ENCODE measurements at places on chromosomes 7 and 10. TPM values are rescaled to one million over a fixed set of nuclear protein-coding genes. Genes with fewer than 3 reads are reported as not detected.
A peak's percentile ranks its signal among the peaks of the same experiment; 100 is the strongest.

FAM25A gene
- total RNA-seq, result not detected

ATG9B gene
- not detected for total RNA-seq

FAM25C gene
- total RNA-seq, result not detected

TRPV6 gene
- 13.4 TPM for total RNA-seq

IFIT1 gene
- 11.4 TPM for total RNA-seq

CNTNAP2 gene
- total RNA-seq, result 0.66 TPM

GRCh38 chr10:84424731-84425167, 96.4 kb downstream of the CCSER2 start:
- DNase-seq, result peak; percentile 94

GRCh38 chr7:98647326-98647725, 30.2 kb downstream of the NPTX2 start:
- DNase-seq, result no peak

GRCh38 chr7:22419488-22419887, 62.5 kb upstream of the RAPGEF5 start:
- no peak for DNase-seq

DNA sequence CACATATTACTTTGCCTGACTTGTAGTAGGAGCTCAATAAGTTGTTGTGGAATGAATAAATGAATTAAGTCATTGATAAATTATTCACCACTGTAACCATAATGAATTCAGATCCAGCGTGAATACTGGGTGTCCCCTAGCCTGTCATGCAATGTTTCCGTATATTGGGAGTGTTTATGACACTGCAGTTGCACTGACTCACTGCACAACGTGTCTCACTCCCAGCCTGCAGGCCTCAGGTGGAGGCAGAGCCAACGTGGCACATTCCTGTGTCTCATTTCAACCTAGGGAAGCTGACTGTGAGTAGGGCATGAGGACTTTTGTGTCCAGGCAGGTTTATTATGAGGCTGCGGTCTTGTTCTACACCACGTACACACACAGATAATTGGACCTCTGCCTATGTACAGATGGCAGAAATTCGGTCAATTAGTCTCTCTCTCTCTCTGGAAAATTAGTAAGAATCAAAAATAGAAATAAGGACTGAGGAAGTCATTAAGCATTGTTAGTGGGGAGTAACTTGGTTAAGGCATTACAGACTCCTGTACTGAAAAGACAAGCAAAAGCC, 299.1 kb upstream of the IGFBP3 start:
- DNase-seq, result peak; percentile 53

DNA sequence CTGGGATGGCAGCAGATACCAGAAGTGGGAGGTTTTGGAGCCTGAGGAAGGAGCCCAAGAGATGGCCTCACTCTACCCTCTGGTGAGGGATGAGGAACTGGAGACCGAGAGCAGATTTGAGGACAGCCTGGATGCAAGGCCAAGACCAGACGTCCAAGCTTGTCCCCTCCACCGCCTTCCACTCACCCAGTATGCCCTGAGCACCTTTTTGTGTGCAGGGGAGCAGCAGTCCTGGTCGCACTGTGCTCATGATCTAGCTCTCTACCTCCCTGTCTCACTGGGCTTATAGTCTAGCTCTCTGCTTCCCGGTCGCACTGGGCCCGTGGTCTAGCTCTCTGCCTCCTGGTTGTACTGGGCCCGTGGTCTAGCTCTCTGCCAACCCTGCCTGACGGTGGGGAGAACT, 33.6 kb upstream of the CHST15 start:
- DNase-seq, result no peak

GRCh38 chr7:28626624-28627262, 214.4 kb downstream of the CREB5 start:
- DNase-seq, result no peak

DNA sequence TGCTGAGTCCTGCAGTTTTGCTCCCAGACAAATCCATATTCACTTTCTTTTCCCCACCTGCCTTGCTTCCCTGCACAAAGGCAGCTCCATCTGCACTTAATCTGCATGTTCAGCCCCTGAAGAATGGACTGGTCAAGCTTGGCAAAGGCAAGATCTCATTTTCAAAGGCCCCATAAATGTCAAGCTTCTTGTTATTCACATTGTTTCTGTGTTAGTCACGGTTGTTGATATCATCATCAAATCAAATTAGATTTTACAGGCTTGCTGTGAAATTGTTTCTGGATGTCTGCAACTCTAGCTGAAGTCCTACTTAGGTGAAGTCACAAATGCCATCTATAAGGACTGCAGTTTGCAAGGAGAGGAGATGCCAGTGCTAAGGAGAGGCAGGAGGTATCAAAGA, 91.0 kb downstream of the GPAM start:
- DNase-seq, result no peak

DNA sequence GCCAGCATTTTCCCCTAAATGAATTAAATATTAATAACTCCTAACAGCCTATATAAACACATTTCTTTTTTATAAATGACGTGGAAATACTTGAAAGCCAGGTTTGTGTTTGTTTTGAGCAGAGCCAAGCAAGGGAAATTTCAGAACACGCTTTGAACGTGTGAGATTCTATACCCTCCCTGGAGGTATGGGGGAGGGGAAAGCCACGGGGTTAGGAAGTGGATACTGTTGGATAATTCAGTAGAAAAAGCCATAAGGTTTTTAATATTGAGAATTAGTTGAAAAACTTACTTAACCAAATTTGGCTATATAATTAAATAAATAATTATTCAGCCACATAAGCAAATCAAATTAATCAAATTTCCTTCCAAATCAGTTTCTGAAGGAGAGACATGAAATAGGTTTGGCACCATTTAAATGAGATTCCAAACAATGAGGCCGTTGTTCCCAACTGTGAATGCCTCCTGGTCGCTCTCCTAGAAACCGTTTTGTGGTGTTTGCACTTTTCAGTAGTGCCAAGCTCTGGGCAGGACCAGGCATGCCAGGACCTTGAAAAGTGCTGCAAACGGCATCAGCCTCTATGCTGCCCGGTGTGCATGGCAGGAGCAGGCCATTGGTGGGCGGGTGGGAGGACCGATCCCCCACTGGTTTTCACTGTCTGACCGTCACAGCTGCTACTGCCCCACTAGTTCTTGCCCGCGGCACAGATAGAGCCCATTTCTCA, 88.1 kb downstream of the SEPTIN14 start:
- peak; percentile 77 for DNase-seq

DNA sequence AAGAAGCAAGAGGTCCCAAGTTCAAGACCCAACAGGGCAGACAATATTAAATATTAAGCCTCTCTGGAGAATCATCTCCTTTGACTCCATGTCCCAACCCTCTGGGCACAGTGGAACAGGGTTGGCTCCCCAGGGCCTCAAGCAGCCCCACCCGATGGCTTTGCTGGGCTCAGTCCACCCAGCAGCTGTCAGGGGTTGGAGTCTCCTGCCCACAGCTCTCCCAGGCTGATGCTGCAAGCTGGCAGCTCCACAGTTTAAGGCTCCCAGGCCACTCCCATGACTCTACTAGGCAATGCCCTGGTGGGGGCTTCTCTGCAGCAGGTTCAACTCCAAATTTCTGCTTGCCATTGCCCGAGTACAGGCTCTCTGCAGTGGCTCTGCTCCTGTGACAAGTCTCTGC, 55.1 kb downstream of the LARP4B start:
- DNase-seq, result no peak

DNA sequence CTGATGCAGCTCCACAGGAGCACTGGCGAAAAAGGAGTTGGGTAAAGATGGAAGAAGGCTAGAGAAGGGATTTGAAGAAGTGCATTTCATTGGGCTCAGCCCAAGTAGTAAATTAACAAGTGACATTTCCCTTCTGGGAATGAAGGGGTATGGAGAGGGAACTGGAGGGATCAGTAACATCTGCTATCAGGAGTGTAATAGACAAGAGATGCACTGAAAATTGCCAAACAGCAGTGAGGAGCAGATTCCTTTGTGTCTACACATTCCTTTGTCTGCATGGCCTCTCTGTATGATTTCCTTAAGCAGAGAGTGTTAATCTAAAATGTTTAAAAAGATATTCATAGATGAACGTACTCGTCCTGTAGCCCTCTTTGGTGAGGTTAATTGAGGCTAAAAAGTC, 148.2 kb upstream of the FERD3L start:
- no peak for DNase-seq

DNA sequence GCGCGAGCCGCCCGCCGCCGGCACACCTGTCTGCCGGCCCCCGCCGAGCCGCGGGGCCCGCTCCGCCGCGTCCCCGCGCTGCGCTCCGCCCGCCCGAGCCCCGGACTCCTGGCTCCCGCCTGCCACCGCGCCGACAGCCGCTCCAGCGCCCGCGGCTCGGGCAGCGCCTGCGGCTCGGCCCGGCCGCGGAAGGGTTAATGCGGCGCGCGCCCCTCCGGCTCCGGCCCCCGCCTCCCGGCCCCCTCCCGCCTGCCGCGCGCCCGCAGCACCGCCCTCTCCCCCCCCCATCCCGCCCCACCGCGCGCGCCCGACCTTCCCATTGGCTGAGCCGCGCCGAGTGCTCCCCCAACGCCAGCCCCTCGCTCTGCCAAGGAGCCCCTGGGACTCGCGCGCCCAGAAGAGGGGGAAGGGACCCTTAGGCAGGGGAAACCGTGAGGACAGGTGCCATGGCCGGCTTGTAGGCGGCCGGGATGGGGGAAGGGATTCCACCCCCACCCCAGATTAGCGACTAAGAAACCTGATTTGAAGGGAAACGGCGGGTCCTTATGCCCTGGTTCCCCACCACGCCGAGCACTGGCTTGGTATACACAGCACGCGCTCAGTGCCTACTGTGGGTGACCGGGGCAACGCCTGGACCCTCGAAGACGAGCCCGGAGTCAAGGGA, at the start of gene KCNH2:
KCNH2 (minus strand) TSS at position 196 of the 664 bp plus-strand sequence. CDS start 408 bp downstream, outside the sequence.
- no peak for DNase-seq

- DNase-seq, result no peak
Measured at GRCh38 chr10:31072451-31072850, 40.8 kb upstream of the ZNF438 start.

DNA sequence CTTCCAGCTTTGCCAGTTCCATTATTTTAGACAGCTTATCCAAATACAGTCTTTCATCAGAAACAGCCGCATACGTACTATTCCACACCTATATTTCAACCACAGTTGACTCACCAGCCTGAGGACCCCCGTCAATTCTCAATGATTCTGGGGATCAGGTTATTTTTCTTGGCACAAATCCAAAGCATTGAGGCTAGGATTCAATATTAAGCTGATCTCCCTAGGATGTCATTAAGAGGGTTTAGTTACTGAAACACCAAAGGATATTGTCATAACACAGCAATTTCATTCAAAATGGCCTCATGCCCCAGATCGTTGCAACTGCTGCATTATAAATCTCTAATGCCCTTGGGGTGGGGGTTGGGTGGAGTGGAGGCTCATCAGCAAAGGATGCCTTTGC, 214.6 kb downstream of the PTEN start:
- no peak for DNase-seq

DNA sequence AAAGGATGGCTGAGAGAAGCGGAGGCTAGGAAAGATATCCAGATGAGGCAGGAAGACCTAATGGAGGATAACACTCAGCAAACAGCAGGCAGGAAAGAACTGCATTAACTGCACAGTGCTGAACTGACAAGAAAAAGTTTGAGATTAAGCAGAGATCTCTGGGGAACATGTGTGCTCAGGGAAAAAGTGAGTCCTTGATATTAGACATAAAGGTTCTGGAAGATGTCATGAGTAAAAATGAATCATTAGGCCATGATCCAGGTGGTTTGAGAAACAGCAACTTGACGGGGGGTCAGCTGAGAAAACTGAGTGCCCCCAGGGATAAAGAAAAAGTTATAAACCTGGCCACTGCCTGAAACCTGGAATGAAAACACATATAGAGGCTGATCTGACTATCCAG, 27.3 kb upstream of the ANK3 start:
- DNase-seq, result no peak

- no peak for DNase-seq
Measured at GRCh38 chr10:58280477-58280876, 11.5 kb downstream of the CISD1 start.

- DNase-seq, result no peak
Measured at GRCh38 chr7:125644109-125644508, 714.5 kb upstream of the POT1 start.

DNA sequence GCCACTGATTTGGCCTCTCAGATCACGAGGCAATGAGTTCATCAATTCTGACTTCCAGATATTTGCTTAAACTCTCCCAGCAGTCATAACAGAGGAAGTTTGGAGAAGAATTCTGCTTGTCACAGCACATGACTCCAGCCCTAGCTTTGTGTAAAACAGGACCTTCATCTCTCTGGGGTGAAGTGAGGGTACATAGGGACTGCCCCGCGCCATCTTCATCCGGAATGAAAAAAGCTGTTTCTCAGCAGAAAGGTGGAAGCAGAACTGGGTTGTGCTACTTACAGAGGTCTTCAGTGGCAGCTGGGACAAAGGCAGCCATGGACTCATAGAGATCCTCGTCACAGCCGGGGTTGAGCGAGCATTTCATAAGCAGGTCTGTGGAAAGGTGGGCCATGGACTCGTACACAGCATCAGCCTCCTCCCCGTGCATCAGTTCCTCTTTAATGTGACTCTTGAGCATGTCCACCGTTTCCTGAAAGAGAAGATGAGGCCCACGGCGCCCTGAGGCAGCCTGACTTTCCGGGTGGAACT, 58.4 kb upstream of the TM9SF3 start:
- no peak for DNase-seq

DNA sequence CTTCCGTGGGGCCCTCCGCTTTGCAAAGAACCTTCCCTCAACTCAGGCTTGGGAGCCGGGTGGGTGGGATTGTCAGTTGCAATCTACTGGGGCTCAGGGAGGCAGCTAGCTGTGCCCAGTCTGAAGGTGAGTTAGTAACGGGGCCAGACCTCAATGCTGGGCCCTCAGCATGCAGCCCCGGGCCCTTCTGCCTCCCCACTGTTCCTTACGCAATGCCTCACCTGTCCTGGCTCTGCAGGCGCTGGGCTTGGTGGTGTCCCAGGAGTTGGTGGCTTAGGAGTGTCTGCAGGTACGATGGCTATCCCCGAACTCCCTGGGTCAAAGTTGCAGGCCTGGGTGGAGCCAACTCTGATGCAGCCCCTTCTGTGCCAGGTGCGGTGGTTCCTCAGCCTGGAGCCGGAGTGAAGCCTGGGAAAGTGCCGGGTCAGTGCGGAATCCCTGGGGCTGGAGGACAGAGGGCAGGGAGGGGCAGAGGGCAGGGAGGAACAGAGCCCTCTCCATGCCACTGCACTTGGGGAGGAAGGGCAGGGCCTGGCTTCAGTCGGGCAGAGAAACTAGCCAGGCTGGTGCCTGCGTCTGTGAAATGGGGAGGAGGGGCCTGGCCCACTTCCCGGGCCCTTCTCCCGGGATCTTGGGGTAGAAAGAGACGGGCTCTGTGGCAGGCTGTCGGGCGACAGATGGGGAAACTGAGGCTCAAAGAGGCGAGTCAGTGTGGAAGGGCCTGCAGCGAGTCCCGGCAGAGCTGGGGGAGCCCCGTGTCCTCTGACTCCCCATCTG, 15.0 kb downstream of the ELN start:
- DNase-seq, result no peak

Measured in breast epithelium (tissue), 4 donors.